ENCODE measurements at places on chromosomes 12 and 14. TPM values are rescaled to one million over a fixed set of nuclear protein-coding genes. Genes with fewer than 3 reads are reported as not detected.

Gene PPP1R1A
- not detected for total RNA-seq

Gene PXN
- total RNA-seq: 37.1 TPM

Gene RTL1
- not detected for total RNA-seq

Gene RNASE4
- total RNA-seq: 0.35 TPM

Gene IGF1
- total RNA-seq: 2.1 TPM

DNA sequence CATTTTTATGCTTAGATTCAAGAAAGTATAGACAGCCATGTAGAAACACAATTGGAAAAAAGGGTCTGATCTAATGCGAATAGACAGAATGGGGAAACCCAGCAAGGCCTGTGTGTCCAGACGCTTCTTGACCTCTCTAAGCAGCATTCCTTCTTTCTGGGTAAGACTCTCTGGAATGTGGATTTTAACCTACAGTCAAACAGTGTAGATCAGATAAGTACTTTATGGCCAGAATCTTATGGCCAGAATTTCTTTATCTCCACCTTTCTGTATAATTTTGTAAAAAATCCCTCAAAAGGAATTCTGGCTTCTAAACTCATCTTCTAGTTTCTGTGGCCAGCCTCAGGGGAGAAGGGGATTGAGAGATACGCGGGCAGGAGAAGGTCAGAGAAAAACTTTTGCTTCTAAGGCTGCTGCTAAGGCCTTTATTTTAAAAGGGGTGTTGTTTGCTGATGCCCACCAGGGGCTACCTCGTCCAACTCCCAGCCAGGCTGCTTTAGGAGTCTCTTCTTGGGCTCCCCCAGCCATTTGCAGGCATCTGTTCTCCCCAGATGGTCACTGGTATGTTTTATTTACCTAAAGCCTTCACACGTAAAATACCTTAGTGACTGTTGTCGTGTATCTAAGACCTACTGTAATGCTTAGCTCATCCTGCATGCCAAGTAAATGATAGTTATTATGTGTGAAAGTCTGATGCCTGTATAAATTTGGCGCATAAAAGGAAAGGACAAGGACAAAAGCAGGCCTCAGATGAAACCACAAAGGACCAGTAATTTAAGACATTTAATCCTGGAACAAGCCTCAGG is 68.4 kb downstream of the ANO6 start:
- H3K4me3 ChIP-seq: no peak overlapping the region
- peaks cover 23% of the 10 kb centered on the region for H3K36me3 ChIP-seq
- no peak for DNase-seq
- no peaks in the 10 kb centered on the region for H3K4me1 ChIP-seq

GRCh38 chr12:63068857-63069442 is 82.1 kb downstream of the AVPR1A start:
- no peak for DNase-seq
- H3K36me3 ChIP-seq: no peaks in the 10 kb centered on the region
- H3K27me3 ChIP-seq: no peaks in the 10 kb centered on the region
- H3K4me3 ChIP-seq: no peak overlapping the region

DNA sequence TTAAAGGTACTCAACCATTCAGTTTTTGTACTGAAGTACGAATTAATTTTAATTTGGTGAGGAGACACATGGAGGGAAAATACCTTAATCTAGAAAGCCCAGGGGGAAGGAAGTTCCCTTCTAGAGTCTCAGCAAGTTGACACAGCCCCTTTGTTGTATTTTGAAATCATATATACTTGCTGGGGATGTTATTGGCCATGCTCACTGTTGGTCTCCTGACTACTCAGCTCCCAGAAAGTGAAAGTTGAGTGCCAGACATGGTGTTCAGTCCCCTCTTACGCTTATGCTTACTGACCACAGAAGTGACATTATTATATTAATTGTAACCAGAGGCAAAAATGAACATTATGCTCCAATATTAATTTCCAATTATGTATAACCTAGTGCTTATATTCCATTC is 28.1 kb downstream of the ARF6 start:
- H3K27ac ChIP-seq: no peak overlapping the region
- no peaks in the 10 kb centered on the region for H3K36me3 ChIP-seq
- no peak overlapping the region for H3K4me3 ChIP-seq

- peak; percentile 65 for DNase-seq
- peaks cover 57% of the 10 kb centered on the region for H3K27me3 ChIP-seq
- no peak within 1 kb of the TSS for H3K27ac ChIP-seq
- H3K36me3 ChIP-seq: no peaks in the 10 kb centered on the region
- peaks cover 17% of the 10 kb centered on the region for H3K4me1 ChIP-seq
Observed at GRCh38 chr14:52068615-52069306, at the start of gene NID2. Gene NID2, minus strand, starts transcription at chr14:52069059. Its CDS starts 65 bp downstream, at chr14:52068994.

DNA sequence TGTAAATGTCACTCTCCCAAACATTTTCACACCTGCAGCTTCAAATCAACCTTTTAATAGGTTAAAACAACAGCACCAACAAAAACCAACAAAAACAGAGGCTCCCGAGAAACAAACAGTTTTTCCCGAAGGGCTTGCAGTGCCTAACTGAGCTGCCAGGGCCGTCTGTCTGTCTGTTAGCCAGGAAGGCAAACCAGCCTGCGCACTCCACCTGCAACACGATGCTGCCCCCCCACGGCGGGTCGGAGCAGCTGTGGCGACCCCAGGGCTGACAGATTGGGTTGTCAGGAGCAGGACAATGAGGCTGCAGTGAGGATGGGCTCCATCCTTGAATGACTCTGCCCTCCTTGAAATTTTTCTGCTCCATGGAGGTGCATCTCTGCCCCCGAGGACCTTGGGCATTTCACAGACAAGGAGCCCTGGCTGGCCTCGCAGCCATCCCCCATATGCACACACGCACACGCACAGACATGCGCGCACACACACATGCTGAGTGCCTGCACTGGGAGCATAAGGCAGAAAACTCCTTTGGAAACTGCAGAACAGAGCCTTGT is 2.6 kb downstream of the RTL1 start:
- no peak overlapping the region for H3K4me3 ChIP-seq
- peak; percentile 23 for DNase-seq
- no peak overlapping the region for H3K27ac ChIP-seq
- no peaks in the 10 kb centered on the region for H3K36me3 ChIP-seq

DNA sequence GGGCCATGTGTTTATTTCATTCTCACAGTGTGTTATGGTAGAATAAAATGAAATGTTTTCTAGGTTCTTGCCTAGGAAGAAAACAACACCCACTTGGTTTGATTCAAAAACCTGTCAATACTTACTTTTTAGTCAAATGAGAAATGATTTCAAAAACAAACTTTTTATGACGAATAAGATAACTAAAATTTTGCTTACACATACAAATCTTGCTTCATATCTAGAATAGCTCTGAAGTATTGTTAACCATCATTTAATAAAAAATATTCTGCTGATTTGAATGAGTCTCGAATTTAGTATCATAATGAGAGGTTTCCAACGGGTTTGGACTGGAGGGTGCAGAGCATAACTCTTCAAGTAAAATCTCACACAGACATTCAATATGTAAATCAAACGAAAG is 23.2 kb downstream of the SLCO1C1 start:
- no peaks in the 10 kb centered on the region for H3K4me1 ChIP-seq
- H3K27me3 ChIP-seq: no peaks in the 10 kb centered on the region
- no peak overlapping the region for H3K4me3 ChIP-seq

DNA sequence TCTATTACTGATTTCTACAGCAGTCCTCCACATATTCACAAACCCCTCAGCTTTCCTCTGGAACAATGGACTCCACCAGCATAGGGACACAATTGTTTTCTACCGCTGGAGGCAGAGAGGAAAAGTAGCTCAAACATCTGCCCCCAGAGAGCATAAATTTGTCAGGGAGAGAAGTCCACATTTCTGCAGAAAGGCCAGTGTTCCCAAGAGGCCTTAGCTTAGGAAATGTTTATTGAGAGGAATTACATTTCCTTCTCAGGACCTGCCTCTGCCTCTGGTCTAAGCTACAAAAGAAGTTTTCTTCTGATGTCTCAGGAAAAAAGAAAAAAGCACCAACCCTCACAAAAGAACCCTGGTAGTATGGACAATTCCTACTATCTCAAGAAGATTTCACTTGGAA is 217.8 kb upstream of the BMP4 start:
- H3K4me1 ChIP-seq: peaks cover 5% of the 10 kb centered on the region
- no peak overlapping the region for H3K27ac ChIP-seq
- DNase-seq: no peak
- no peaks in the 10 kb centered on the region for H3K36me3 ChIP-seq
- H3K4me3 ChIP-seq: no peak overlapping the region
- H3K27me3 ChIP-seq: peaks cover 45% of the 10 kb centered on the region

DNA sequence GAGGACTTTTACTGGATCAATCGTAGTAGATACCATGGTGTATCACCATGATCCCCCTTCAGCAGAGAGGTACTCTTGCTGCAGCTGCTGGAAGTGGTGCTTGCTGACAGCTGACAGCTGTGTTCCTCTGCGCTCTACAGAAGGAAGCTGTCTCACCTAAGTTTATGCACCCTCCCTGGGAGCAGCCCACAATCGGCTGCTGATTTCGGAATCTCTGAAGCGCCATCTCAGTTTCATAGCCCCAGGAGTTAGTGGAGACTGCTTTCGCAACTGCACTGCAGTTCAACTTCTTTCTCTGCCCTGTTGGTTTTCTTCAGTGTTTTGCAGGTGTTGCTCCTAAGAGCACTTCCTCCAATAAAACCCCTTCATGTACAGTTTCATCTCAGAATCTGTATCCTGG is 237.9 kb downstream of the PAWR start:
- no peaks in the 10 kb centered on the region for H3K36me3 ChIP-seq
- no peaks in the 10 kb centered on the region for H3K4me1 ChIP-seq
- no peaks in the 10 kb centered on the region for H3K27me3 ChIP-seq
- H3K4me3 ChIP-seq: no peak overlapping the region
- no peak for DNase-seq

- H3K36me3 ChIP-seq: no peaks in the 10 kb centered on the region
- no peak overlapping the region for H3K4me3 ChIP-seq
- H3K4me1 ChIP-seq: no peaks in the 10 kb centered on the region
- no peak overlapping the region for H3K27ac ChIP-seq
- no peaks in the 10 kb centered on the region for H3K27me3 ChIP-seq
Observed at GRCh38 chr12:18496156-18496555, 234.8 kb downstream of the PIK3C2G start.

DNA sequence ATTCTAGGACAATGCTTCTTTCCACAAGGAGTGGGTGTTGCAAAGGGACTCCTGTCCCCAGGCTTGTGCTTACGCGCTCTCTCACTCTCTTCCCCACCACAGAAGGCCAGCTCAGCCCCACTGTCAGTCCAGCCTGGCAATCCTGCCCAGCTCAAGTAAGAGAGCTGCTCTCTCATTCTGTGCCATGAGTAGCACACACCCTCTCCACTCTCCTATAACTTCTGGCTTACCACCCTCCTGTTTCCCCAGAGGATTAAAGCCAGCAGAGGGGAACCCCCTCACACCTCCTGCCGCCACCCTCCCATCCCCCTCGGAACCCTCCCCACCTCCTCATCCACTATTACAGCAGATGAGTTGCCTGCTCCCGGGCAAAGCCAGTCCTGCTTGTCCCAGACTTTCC is 17.1 kb downstream of the NCKAP5L start:
- no peak for DNase-seq
- H3K27me3 ChIP-seq: no peaks in the 10 kb centered on the region
- no peaks in the 10 kb centered on the region for H3K36me3 ChIP-seq
- H3K4me3 ChIP-seq: no peak overlapping the region
- H3K4me1 ChIP-seq: peaks cover 14% of the 10 kb centered on the region

DNA sequence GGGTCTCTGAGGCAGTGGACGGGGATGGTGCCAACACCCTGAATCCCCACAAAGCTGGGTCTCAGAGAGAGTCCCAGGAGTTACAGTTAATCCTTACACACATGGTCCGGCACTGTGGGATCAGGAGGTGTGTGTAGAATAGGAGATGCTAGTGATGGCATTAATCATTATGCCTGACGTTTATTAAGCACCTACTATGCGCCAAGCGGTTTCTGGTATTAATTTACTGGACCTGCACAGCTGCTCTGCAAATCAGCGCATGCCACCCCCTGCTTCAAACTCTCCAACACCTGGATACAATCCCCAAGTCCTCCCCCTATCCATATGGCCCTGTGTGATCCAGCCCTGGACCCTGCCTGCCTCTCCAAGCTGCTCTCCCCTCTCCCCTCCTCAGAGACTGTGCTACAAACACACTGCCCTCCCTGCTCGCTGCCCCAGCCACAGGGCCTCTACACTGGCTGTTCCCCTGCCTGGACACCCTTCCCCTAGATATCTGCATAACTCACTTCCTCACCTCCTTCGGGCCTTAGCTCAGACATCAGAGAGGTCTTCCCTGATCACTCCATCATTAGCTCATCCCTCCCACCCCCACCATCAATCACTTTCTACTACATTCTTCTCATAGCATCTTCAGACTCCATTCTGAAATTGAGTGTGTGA is 86.0 kb downstream of the RFLNA start:
- no peaks in the 10 kb centered on the region for H3K4me1 ChIP-seq
- peaks cover 3% of the 10 kb centered on the region for H3K36me3 ChIP-seq
- no peak overlapping the region for H3K27ac ChIP-seq

Measured in activated naive CD8-positive, alpha-beta T cell treated with anti-CD3 and anti-CD28 coated beads for 36 hours (primary cell).